ENCODE measurements at places on chromosomes 7 and 10. TPM values are rescaled to one million over a fixed set of nuclear protein-coding genes. Genes with fewer than 3 reads are reported as not detected.

- DNase-seq: no peak
These were observed 1.4 kb upstream of the TMEM168 start for GRCh38 chr7:112791465-112792168.

GRCh38 chr7:23105086-23105643 is 420 bp upstream of the KLHL7 start:
- no peak for DNase-seq

- DNase-seq: no peak
These were observed 92.8 kb downstream of the SDK1 start for GRCh38 chr7:3393862-3394261.

DNA sequence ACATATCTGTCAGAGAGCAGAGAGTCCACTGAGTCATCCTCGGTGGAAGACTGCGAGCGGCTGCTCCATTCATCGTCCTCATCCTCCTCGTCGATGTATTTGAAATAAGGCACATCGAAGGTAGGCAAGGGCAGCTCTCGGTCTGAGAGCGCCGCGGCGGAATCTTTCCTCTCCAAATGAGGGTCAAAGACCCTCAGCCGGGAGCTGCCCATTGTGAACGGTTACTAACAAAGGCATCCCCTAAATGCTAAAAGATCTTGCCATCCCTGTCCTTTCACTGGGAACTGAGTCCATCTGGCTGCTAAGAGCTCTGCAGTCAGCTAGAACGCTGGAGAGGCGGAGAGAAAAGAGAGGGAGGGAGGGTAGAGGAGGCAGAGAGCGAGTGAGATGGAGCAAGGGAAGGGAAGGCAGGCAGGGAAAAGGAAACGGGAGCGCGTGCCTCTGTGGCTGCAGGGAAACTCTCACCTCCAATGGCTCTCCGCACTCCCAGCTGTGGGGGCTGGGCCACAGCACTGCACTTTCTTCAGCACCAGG is 163.4 kb downstream of the RAPGEF5 start:
- DNase-seq: no peak

The CDHR3 gene
- total RNA-seq: 0.55 TPM

- no peak for DNase-seq
These were observed 55.8 kb upstream of the ITGA8 start for GRCh38 chr10:15775513-15775912.

The TMEM130 gene
- 0.33 TPM for total RNA-seq

GRCh38 chr7:46764100-46764936 is 817.6 kb downstream of the TNS3 start:
- peak; percentile 91 for DNase-seq

GRCh38 chr7:15839416-15840100 is 153.1 kb upstream of the MEOX2 start:
- DNase-seq: no peak

The GBX1 gene
- not detected for total RNA-seq

DNA sequence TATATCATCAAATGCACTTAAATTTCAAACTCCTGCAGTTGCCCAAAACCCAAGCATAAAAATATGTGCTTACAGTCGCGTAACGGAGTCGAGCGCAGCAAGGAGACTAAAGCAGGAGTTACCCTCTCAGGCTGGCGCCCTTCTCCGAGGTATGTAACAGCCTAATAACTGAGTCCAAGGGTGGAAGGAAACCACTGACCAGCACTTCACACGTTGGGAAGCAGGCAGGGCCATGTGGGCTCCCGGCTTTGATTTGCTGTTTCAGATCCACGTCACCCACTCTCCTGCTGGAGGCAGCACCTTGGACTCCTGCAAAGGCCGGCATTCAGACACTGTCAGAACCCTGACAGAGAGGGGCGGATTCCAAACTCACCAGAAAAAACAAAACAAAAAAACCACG is 123.8 kb downstream of the DIP2C start:
- no peak for DNase-seq

The ZNF511 gene
- total RNA-seq: 45.7 TPM

DNA sequence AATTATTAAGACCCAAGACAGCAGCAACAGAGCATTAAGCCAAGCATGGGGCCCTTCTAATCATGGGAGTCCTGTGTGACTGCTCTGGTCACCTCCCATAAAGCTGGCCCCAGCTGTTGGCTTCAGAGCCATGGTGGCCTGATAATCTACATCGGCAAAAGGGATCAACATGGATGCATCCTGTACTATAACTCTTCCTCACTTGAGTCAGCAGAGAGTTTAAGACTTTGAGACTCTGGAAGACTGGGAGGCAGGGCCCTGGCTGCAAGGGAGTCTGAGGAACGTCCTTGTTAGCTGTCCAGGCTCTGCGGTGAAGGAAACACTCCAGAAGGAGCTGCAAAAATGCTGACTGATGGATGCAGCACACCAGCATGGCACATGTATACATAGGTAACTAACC is 95.0 kb upstream of the KIAA1217 start:
- no peak for DNase-seq

GRCh38 chr7:88686468-88687229 is 72.9 kb upstream of the ZNF804B start:
- DNase-seq: no peak

The OR9A2 gene
- total RNA-seq: not detected

The TDRD1 gene
- total RNA-seq: not detected

- no peak for DNase-seq
These were observed 359.5 kb downstream of the PTEN start for GRCh38 chr10:88222881-88223280.

GRCh38 chr7:36657036-36657660 is 67.1 kb downstream of the AOAH start:
- DNase-seq: no peak

The GDF2 gene
- not detected for total RNA-seq

The SERPINE1 gene
- total RNA-seq: 229 TPM

- DNase-seq: no peak
These were observed 7.7 kb downstream of the ACSM6 start for GRCh38 chr10:95201736-95202135.

GRCh38 chr10:28014651-28015050 is 15.8 kb upstream of the ODAD2 start:
- no peak for DNase-seq

- no peak for DNase-seq
These were observed 4.0 kb upstream of the MMP21 start for GRCh38 chr10:125779403-125780327.

GRCh38 chr7:68671046-68671445 is 927.2 kb upstream of the AUTS2 start:
- no peak for DNase-seq

- DNase-seq: no peak
These were observed 221.5 kb upstream of the AOAH start for GRCh38 chr7:36945612-36946400.

- no peak for DNase-seq
These were observed 219.8 kb downstream of the MAD1L1 start for GRCh38 chr7:2012981-2013380.

The VPS37D gene
- 12.2 TPM for total RNA-seq

DNA sequence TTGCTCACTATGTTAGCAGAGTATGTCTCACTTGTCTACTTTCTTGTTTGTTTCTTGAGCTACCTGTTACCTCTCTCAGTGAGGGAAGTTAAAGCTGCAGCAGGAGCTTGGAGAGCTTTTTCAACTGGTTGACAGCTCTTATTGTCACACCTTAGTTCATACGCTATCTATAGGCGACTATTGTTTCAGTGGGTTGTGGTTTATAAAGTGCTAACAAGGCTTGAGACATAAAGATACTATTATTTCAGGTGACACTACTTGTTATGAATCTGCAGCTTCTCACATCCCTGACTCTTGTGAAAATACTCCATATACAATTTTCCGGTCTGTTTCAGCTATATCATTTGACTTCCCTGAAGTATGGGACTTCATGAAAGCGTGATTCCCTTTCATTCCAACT is 167.4 kb downstream of the CSTF2T start:
- no peak for DNase-seq

- DNase-seq: no peak
These were observed 5.4 kb downstream of the SUV39H2 start for GRCh38 chr10:14884082-14884481.

GRCh38 chr7:129298268-129298893 is 73.6 kb downstream of the AHCYL2 start:
- DNase-seq: no peak

- DNase-seq: no peak
These were observed 5.6 kb upstream of the AS3MT start for GRCh38 chr10:102863660-102864059.

The CYP26C1 gene
- total RNA-seq: 0.17 TPM

- no peak for DNase-seq
These were observed 54.3 kb upstream of the KDM7A start for GRCh38 chr7:140230861-140231770.

The SYT15 gene
- total RNA-seq: 0.07 TPM

The LRRC17 gene
- 6.2 TPM for total RNA-seq

DNA sequence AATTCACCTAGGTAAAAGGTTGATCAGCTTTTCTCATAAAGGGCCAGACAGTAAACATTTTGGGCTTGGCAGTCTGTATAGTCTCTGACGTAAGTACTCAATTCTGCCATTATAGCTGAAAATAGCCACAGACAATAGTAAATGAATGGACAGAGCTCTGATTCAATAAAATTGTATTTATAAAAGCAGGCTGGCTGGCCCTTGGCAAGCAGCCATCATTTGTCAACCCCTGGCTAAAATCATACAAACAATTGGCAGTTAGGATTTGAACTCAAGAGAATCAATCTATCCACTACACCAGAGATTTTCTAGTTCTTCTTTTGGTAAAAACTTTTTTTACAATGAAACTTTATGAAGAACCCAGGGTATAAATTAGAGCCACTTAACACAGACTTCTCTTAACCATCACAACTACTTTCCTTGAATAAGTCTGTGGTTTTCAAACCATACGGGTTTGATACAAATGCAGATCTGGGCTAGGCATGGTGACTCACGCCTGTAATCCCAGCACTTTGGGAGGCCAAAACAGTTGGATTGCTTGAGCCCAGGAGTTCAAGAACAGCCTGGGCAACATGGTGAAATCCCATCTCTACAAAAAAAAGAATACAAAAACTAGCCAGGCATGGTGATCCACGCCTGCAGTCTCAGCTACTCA is 124.5 kb downstream of the SLC16A9 start:
- no peak for DNase-seq

DNA sequence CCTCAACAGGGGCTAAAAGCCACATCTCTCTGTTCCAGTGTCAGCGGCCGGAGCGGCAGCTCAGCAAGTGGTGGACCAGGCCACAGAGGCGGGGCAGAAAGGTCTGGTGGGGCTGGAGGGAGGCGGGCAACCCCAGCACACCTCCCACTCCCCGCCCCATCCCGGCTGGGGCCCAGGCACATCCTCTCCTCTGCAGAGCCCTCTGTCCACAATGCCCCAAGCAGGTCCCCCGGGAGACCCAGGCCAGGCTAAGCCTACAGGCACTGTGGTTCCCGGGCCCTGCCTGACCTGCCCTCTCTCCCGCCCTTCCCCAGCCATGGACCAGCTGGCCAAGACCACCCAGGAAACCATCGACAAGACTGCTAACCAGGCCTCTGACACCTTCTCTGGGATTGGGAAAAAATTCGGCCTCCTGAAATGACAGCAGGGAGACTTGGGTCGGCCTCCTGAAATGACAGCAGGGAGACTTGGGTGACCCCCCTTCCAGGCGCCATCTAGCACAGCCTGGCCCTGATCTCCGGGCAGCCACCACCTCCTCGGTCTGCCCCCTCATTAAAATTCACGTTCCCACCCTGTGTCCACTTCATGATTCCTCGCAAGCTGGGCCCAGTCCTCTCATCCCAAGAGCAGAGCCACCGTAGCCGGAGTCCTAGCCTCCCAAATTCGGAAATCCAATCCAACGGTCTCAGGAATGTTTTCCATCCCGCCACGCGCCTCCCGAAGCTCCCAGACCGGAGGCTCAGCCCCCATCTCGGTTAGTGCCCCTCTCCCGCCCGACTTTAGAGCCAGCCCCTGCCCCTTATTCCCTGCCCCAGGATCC is 2.1 kb downstream of the ADIRF start:
- DNase-seq: no peak

DNA sequence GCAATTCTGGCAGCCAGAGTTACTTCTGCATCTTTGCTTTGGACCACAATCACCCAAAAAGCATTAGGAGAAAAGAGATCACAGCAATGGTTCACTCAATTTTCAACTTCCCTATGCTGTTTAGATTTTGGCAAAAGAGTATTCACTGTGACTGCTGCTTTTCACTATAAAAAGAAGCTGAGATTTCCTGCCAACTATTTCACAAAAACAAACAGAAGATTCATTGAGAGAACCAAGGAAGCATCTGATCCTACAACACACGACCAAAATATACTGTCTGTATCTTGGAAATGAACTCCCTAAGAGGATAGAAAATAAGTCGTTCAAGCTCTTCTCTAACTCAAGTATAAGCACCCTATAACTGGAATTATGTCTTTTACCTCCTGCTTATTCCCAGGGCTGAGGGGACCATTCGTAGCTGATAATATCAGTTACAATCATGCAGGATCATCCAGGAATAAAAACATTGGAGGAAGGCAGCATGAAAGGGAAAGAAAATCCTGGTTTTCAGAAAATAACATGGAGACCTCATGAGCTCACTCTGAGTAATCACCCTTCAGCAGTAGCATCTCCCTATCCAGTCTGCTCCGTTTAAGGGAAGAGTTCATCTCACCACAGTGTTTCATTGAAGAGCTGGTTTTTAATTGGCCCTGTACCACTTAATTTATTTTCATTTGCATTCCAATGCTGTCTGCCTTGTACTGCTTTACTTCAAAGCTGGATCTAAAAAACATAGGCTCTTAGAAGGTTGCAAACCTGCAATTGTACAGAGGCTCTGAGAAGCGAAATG is 256.2 kb downstream of the PAXIP1 start:
- DNase-seq: no peak

DNA sequence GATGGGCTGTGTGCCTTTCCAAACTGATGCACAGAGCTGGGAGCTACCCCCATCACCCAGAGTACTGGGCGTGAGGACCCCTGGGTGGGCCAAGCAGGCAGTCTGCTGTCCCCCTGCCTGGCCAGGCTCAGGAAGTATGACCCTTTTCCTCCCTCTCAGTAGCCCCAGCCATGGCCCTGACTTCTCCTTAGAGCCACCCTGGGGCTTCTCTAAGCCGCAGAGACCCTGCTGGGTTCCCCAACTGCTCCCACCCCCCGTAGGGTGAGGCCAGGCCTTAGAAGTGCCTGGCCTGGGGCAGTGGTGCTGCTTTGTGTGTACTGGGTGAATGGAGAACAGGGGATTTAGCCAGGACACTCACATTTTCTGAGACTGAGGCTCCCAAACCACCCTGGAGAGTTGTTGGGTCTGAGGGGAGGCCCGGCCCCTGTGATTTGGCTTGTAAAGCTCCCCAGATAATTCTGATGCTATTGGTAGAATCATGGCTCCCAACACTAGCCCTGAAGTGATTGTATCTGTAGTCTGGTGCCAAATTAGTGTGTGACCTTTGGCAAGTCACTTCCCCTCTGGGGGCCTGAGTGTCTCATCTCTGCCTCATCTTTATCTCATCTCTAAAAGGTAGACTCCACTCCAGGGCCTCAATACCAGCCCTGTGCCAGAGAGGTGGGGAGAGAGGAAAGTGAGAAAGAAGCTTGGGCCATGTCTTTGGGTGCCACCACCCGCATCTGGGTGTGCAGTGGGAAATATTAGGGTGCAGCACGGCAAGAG is 99.7 kb upstream of the PPIF start:
- no peak for DNase-seq

DNA sequence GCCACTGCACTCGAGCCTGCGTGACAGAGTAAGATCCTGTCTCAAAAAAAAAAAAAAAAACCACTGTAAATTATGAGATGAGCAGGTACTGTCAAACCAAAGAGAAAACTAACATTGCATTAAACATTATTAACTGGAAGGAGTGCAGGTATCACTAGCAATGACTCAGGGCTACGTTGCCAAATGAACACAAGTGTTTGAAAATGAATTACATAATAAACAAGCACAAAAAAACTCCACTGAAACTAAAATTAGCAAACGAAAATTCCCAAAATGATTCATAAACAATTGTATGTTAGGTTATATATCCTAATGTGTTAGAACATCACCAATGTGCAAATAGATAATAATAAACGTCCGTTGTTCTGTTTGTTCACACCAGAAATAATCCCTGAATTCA is 42.8 kb downstream of the NSUN6 start:
- DNase-seq: no peak
